ENCODE measurements at places on chromosomes 12 and 14.

DNA sequence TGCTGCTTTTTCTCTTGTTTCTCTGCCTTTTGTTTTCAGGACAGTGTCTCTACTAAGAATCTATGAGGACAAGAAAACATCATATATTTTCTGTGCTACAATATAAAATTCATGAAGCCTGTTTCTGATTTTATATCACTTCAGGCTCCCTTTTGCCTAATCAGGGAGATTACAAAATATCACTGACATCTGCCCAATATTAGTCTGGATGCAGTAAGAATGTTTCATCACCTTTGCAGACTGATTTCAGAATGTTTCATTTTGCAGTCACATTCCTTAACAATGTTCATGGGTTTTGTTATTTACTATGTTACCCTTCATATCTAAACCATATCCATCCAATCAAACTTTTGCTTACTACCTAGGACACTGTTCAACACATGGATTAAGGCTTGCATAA, 491 bp upstream of the CLEC6A start:
- DNase-seq: no peak

DNA sequence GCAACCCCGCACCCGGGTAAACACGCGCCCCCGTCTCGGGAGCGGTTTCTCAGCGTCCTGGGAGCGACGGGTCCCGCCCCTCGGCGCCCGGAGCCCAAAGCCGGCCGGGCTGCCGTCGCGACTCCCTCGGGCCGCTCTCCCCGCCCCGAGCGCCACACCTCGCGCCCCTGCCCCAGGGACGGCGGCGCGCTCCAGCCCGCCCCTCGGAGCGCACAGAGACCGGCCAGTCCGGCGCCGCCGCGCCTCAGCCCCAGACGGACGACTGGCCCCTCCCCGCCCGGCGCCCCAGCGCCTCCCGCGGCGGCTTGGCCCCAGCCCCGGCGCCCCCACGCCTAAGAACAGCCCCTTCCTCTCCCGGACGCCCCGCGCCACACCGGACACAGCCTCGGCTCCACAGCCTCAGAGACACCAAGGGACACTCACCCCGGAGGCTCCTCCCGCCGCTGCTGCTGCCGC, 411 bp downstream of the BTBD7 start:
- DNase-seq: no peak

- no peak for DNase-seq
Observed at GRCh38 chr14:104290756-104291122, 152.4 kb downstream of the KIF26A start.

DNA sequence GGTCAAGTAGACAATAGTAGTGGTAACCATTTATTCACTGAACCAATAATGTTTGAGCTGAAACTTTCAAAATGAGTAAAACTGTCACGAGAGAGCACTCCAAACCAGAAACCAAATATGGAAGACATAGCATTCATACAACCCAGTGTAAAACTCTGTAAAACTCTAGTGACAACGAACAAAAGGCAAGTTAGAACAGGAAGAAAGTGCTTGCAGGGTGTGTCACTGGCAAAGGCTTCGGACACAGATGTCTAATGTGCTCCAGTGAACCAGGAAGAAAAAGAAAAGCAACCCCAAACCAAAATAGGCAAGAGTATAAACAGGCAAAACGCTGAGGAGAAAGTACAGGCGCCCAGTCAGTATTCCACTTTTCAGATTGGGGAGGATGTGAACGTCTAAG, 79.3 kb upstream of the FZD10 start:
- DNase-seq: no peak

- no peak for DNase-seq
Observed at GRCh38 chr12:20624718-20625117, 70.4 kb upstream of the SLCO1C1 start.

DNA sequence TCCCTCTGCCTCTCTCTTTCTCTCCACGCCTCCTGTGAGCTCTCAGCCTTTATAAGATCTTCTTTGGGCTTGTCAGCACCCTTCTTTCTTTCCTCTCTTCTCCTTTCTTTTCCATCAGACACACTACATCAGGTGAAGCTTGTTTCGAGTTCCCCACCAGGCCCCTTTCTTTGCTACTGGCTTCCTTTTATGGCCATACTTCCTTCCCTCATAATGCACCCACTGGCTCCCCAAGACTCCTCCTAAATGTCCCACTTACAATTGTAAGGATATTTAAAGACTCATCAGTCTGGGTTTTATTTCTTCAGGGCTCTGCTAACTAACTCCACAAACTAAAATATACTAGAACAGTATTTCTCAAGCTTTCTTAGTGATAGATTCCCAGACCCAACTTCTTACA, 3.5 kb upstream of the RNU6-8 start:
- DNase-seq: no peak

DNA sequence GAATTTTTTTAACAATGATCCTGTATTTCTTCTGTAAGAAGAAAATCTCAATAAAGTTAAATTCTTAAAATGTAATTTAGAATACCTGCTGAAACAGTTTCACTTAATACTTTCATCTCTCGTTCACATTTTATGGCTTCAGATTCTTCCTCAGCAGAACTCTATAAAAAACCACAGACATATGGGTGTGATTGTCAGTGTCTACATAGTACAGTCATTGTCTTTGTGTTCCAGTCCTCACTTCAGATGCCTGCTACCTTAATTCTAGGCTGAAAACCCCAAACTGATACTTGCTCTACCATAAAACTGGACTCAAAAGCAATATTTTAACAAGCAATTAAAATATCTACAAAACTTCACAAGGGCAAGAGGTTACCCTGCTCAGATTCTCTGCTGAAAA, 71.8 kb downstream of the DNAI7 start:
- DNase-seq: no peak

GRCh38 chr12:70049596-70050360, 193.5 kb upstream of the CNOT2 start:
- no peak for DNase-seq

- no peak for DNase-seq
Observed at GRCh38 chr12:66726556-66726955, 47.7 kb upstream of the GRIP1 start.

DNA sequence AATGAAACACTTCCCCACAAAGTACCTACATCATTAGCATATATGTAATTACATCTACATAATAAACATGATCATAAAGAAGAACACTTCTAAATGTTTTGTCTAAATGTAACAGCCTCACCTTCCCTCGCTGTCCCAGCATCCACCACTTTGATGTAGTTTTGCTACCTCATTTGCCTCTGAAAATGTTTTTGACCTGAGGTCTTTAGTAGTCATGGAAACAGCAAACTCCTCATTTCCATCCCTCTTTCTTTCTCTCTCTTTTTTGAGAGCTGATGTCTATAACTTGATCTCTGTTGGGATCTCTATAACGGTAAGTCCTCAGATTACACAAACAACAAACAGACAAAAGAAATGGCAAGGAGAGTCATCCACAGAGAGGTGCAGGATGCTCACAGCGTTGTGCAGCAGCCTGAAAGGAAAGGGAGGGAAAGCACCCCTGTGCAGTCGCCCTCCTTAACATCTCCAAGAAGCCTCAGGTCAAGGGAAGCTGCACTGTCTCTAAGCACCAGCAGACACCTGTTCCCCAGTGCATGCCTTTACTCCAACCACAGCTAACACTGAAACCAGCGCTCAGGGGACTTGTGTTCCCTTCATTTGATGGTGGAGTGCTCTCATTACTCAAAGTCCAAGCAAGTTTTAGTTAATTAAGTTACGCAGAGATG, 268.7 kb downstream of the TMEM132D start:
- no peak for DNase-seq

GRCh38 chr14:90831821-90832220, 15.6 kb upstream of the TTC7B start:
- DNase-seq: no peak

DNA sequence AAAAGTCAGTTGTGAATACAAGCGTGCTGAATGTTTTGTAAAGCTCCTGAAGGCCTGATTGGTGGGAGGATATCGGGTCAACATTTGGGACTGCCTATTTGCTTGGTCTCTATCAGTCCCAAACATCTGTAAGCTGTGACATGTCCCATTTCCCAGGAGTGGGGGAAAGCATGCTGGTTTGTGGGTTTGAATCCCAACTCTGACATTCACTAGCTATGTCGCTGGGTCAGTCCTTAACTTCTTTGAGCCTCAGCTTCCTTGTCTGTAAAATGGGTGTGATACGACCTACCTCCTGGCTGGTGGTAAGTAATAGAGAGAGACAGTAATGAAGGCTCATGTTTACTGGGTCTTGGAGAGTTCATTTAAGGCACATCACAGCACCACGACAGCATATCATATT, 136.7 kb downstream of the CHST11 start:
- DNase-seq: no peak

DNA sequence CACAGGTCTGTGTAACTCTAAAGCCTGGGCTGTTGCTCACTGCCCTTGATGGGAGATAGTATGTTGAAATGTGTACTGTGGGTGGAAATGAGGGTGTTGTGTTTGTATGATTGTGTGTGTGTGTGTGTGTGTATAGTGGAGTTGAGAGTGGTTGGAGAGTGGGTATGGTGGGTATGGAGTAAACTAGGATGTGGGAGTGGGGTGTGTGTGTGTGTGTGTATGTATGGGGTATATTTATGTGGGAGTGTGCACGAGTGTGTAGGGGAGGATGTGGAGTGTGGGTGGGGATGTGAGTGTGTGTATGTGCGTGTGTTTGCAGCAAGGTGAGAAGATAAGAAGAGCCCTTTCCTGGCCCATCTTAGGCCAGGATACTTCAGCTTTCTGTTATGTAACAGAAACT, 22.3 kb downstream of the RPH3A start:
- DNase-seq: no peak

DNA sequence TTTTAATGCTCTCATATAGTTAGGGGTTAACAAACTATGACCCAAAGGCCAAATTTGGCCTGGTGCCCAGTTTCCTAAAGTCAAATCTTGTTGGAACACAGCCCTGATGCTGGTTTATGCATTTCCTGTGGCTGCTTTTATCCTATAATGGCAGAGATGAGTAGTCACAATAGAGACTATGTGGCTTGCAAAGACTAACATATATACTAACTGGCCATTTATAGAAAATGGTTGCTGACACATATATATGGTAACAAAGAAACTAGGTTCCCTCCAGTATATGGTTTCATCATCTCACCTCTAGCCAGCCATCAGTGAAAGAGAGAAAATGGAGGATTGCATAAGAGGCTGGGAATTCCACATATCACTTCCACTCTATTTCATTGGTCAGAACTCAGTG, 10.8 kb downstream of the NAV3 start:
- no peak for DNase-seq

DNA sequence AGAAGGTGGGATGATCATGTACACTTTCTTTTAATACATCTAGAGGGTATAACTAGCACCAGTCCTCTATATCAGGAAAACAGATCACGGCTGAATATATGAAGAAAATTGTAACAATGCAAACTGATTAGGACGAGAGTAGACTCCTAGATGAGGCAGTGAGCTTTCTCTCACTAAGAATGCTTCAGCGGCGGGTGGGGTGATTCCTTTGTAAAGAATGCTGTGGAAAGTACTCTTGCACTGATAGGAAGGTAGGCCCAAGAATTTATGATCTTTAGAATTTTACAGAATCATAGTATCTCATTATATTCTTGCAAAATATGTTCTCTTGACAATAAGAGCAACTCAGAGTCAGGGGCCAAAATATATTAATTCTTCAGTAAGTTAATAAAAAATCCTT, 133.0 kb downstream of the LMNTD1 start:
- no peak for DNase-seq

GRCh38 chr14:51445001-51445390, 204.9 kb downstream of the TMX1 start:
- DNase-seq: no peak
